ENCODE measurements at places on chromosomes 16 and 17.

DNA sequence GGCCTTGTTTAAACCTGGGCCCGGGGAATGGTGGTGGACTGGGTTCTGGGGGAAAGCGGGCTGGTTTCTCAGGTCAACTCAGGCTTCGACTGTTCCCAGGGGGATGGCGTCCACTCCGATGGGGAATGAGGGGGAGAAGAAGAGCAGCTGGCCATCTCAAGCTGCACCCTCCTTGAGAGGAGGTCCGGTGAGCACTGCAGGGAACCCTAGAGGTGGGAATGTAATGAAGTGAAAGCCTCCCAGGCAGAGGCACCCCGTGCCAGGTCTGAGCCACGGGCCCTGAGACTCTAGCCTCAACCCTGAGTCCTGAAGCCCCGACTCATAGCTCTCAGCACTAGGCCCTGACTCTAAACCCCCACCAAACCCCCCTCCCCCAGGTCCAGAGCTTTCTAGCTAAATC lies 1.2 kb upstream of the CDIPT start:
- DNase-seq = no peak

- no peak for DNase-seq
These were observed 32.8 kb downstream of the HSD17B2 start for GRCh38 chr16:82067804-82068325.

GRCh38 chr17:55735731-55736405 lies 13.2 kb upstream of the TMEM100 start:
- no peak for DNase-seq

GRCh38 chr16:4306470-4307214 lies 9.2 kb upstream of the GLIS2 start:
- no peak for DNase-seq

- DNase-seq = no peak
These were observed 2.1 kb downstream of the FAM20A start for GRCh38 chr17:68599091-68599490.

DNA sequence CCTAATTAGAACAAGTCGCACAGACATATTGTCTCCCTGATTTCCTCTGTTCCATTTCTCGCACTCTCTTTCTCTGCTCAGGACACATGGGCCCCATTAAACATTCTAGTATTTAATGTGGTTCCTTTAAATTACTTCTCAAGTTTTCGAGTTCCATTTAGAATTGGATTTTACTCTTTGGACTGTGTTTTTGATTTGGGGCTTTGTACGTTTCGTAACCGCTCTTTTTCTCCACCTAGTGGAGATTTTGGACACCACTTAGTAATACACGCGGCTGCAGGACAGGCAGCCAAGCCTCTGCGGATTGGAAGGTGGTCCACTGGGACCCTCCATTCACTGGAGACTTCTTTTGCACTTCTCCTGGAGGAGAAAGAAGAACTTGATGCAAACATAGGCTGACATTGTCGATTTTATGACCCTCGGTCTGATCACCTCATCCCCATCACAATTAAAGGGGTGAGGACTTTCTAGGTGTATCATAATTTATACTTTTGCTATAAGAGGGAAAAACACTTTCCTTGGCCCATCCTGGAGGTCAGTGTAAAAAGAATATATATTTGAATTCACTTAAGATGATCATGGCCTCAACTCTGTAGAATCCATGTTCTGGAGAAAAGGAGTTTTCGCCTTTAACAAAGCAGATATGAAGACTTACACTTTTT lies 85.7 kb downstream of the NOG start:
- DNase-seq = no peak

GRCh38 chr17:71063559-71063958 lies 894.2 kb downstream of the KCNJ2 start:
- no peak for DNase-seq

- no peak for DNase-seq
These were observed at the start of gene C16orf82 for GRCh38 chr16:27066668-27067537. C16orf82 (plus strand) TSS chr16:27066927.

GRCh38 chr17:82015311-82015971 lies 7.2 kb downstream of the CENPX start:
- DNase-seq = no peak

- no peak for DNase-seq
These were observed 13.0 kb downstream of the PSME3IP1 start for GRCh38 chr16:57172721-57173290.
